ENCODE measurements at places on chromosomes 3 and 15.

GRCh38 chr3:86702381-86702958 is 288.5 kb downstream of the VGLL3 start:
- DNase-seq, result peak; percentile 38

GRCh38 chr15:60001610-60002527 is 2.2 kb upstream of the FOXB1 start:
- DNase-seq, result no peak

GRCh38 chr3:61094608-61095007 is 156.6 kb downstream of the FHIT start:
- no peak for DNase-seq

DNA sequence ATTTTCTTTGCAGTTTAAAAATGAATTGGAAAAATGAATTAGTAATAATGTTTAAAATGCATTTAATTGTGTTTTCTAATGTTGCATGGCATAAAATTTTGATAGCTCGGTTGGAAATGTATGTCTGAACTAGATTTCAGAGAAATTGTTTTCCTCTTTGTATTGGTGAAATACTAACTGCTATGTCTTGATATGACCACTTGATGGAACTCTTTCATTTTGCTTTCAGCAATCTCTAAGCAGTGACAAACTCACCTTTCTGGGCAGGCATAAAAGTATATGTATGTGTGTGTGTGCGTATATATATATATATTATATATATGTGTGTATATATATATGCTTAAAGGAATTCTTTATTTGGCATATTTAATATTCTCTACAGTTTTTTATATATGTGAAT is 239.3 kb upstream of the ZNF717 start:
- no peak for DNase-seq

GRCh38 chr15:67922971-67923945 is 83.4 kb upstream of the RNU6-1 start:
- no peak for DNase-seq

DNA sequence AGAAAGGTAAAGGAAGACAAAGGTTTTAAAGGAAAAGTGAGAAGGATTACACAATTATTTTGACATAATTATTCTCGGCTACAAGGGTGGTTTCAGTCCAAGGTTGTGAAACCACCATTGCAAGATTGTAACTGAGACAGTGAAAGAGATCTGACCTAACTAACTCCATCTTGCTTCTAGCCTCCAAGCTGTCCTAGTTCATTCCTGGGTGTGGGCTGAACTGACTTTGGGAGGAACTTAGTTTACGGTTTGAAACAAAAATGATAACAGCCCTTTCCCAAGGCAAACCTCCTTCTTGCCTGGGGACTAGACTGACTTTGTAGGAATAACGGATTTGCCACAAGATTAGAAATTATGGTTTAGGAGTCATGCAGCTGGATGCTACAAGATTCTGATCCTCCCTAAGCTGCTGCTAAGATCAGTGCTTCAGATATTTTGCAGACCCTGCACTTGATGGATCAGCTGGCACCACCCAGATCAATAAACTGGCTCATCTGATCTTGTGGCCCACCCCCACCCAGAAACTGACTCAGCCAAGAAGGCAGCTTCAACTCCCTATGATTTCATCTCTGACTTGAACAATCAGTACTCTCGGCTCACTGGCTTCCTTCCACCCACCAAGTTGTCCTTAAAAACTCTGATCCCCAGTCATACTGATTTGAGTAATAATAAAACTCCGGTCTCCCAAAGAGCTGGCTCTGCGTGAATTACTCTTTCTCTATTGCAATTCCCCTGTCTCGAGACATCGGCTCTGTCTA is 57.7 kb upstream of the AADACL2 start:
- no peak for DNase-seq

DNA sequence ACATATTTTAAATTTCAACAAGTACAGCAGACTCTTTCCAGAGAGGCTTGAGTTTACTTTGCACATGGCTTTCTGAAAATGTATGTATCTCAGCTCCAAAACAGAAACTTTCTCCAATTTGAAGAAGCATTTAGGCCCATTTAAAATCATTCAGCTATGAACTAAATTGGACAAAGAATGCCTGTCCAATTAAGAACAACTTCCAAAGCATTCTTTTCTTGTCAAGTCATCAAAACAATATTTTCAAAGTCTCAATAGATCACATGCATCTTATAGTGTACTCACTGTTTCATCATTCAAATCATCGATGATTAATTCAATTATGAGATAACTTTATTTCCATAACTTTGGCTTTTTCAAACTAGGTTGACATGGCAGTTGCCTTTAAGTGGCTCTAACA is 95.2 kb downstream of the KBTBD8 start:
- DNase-seq, result no peak

DNA sequence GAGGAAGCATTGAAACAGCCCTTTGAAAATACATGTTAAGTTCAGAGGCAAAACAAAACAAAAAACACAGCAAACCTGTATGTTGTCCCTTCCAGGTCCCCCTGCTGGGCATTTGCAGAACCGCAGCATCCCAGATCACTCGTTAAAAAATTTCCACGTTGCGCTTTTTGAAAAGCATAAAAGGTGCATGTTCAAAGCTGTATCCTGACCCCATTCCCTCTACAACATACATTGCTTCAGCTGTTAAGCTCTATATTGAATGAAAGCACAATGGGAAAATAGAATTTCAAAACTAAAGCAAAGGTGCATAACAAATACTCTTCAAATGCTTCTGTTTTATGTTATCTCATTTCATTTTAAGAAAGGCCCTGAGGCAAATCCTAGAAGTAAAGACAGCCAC is 328.3 kb downstream of the THSD4 start:
- peak; percentile 63 for DNase-seq

GRCh38 chr3:112741983-112742382 is 101.0 kb upstream of the CCDC80 start:
- no peak for DNase-seq

DNA sequence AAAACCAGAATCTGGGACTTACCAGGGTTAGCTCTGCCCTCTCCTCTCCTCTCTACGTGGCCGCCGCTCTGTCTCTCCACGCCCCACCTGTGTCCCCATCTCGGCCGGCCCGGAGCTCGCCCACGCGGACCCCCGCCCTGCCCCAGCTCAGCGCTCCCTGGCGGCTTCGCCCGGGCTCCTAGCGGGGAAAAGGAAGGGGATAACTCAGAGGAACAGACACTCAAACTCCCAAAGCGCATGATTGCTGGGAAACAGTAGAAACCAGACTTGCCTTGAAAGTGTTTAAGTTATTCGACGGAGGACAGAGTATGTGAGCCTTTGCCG is 5.4 kb downstream of the ISL2 start:
- DNase-seq, result no peak

DNA sequence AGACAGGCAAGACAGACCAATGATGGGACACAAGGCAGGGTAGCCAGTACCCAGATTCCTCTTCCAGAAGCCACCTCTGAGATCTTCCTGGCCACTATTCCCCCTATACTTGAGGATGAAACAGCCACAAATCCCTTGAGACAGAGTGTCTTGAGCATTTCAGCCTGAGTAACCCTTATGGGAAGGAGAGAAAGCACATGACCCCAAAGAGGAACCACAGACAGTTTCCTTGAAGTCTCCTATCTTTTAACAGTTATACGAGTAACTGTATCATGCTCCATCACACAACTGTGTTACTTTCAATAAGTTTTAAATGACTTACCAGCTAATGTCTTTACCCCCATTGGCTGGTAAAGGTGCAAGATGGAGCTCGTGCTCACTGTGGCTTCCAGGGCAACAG is 9.3 kb downstream of the VIPR1 start:
- no peak for DNase-seq

DNA sequence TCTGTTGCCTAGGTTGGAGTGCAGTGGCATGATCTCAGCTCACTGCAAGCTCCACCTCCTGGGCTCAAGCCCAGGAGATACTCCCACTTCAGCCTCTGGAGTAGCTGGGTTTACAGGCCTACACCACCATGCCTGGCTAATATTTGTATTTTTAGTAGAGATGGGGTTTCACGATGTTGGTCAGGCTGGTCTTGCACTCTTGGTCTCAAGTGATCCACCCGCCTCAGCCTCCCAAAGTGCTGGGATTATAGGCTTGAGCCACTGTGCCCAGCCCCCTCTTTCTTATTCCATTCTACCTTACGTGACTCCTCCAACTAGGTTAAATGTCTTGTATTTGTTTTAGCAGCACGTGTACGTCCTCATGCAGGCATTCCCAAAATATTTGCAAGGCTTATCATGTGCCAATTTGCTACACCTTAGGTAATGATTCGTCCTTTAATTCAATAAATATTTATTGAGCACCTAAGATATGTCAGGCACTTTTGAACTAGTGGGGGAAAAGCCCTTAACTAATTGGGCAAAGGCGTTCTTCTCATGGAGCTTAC is 14.9 kb upstream of the MAGI1 start:
- DNase-seq, result no peak

GRCh38 chr15:101348015-101348414 is 53.0 kb upstream of the SNRPA1 start:
- no peak for DNase-seq

- no peak for DNase-seq
These were observed 73.3 kb downstream of the ANKRD28 start for GRCh38 chr3:15724446-15724845.

DNA sequence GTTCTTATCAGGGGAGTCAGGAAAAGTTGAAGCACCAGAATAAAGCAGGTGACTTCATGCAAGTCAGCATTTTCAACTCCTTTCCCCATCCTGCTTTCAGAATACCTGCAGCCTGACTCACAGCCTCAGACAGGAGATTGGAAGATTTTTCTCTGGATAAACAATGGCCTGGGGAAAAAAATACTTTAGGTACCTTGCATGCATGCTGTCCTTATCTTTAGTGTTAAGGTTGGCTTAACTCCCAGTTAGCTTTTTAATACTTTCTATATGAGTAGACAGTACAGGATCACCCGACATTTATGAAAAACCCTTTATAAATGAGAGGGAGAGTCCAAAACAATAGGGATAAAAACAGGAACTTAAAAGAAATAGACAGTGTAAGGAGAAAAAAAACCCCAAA is 53.6 kb downstream of the PAK2 start:
- no peak for DNase-seq

DNA sequence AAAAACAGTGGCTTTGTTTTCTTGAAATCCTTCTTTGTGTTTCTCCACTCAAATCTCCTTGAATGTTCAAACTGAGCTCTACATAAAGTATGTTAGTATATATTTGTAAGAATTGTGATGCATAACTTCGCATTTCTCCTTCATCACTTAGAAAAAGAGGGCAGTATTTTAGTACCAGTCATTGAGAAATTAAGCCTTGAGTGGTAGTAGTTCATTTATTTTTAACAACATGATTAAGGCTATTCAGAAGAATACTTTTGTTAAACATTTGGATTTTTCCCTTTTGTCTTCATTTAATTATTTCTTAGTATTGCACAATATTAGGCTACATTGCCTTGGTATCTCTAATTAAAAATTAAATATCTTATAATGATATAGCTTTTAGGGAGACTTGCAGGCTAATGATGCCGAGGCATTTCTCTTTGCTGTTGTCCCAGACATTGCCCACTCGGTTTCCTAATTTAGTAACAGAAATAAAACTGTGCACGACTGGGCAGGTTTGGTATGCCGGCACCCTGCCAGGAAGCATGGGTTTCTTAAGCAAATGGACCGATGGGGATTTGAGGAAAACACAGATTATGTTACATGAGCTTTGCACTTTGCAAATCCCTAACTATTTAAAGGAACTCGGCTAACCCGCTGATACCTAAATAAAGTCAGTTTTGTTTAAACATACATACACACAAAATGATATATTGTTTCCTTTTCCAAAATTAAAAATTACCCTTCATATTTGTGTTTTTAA is 54.7 kb downstream of the LRRC28 start:
- DNase-seq, result no peak

DNA sequence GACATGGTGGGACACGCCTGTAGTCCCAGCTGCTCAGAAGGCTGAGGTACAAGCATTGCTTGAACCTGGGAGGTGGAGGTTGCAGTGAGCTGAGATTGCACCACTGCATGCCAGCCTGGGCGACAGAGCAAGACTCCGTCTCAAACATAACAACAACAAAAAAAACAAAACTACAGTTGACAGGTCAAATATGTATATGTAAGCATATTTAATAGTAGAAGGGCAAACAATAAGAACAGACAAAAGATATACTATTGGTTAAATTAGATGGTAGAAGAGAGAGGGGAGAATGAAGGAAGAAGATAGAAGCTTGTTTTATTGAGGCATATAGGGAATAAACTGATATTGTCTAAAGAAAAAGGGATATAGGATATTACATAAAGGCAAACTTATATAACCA is 247.1 kb downstream of the KLF13 start:
- DNase-seq, result no peak

DNA sequence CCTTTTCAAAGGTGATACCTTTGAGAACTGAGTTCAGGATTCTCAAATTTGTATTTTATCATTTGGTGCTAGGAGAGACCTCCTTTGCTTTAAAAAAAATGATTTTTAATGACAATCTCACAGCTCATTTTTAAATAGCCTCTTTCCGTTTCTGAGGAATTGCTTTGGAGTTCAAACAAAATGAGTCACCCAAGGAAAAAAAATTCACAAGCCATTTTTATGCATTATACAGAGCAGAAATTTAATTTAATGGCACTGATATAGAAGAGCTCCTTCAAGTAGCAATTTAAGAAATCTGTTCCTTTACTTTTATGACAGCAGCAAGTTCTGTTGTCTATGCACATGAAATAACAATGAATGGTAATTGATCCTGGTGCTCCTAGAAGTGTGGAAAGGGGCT is 337.9 kb upstream of the KCNMB2 start:
- no peak for DNase-seq

DNA sequence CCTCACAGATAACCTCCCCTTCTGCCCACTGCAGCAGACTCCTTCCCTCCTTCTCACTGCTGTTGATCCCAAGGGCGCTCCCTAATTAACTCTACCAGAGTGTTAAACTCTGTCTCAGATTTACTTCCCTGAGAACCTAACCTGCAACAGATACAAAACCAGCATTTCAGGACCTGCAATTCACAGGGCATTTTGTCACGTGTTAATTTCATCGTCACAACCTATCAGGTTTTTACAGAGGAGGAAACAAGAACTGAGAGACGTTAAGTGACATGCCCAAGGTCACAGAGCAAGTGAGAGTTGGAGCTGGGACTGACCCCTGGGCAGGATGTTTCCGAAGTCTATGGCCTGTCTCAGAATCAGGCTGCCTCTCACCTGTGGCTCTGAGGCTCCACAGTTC is 223.9 kb downstream of the UACA start:
- no peak for DNase-seq

DNA sequence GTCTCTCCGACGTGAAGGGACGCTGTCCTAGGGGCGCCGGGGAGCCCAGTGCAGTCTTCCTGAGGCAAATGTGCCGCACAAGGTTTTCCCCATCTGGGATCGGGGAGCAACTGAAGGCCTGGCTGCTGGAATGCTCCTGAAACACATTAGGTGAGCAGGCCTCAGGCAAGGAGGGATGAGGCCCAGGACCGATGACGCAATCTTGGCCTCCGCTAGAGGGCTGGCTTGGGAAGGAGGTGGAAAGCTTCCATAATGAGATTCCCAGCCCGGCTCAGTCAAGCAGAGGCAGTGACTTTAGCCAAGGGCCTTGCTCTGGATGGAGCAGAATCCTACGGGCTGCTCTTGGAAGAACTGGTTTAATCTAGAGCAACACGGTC is 50.8 kb downstream of the CPN2 start:
- no peak for DNase-seq

- no peak for DNase-seq
These were observed 82.5 kb upstream of the DCBLD2 start for GRCh38 chr3:98984024-98984423.

Measured in KBM-7 (cell line).